ENCODE measurements at places on chromosomes 2 and 18.

DNA sequence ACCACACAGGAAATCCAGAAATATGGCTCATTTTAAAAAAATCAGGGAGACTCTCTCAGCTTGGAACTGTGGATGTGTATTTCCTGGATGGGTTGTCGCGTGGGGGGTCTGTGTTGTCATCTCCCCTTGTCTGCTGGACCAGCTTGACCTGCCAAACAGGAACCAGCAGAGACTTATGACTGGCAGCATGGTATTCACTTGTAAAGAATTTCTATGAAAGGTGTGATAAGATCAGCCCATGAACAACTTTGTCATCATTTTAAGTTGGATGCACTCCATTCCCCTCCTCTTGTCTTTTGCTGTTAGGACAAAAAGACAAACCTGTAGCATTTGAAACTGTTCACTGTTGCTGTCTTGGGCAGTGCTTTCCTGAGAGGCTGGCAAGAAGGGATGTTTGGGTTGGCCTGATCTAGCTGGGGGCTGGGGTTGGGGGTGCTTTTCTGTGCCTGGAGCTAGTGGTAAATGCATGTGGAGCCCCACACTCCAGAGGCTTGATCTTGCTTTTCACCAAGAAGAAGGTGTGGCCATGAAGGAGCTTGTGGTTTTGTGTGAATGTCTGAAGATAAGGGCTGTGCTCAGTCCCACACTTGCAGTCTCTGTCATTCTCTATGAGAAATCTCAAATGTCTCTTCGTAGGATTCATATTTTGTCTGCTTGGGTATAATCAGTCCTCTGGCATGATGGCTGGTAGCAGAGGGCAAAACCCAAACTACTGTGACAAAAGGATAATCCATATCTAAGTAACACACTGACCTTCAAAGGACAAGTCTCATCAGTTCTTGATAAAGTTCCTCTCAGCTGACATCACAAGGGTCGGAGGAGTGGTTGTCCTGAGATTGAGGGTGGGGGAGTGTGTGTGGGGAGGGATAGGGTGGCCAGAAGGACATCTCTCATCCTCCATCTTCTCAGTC, 39.0 kb downstream of the RALB start:
- DNase-seq, result no peak

- no peak for DNase-seq
These were observed 188.4 kb downstream of the CCDC85A start for GRCh38 chr2:56372071-56372656.

- no peak for DNase-seq
These were observed 138.7 kb upstream of the CCDC150 start for GRCh38 chr2:196500686-196501431.

- DNase-seq, result no peak
These were observed 315.0 kb downstream of the PARD3B start for GRCh38 chr2:204860274-204860673.

DNA sequence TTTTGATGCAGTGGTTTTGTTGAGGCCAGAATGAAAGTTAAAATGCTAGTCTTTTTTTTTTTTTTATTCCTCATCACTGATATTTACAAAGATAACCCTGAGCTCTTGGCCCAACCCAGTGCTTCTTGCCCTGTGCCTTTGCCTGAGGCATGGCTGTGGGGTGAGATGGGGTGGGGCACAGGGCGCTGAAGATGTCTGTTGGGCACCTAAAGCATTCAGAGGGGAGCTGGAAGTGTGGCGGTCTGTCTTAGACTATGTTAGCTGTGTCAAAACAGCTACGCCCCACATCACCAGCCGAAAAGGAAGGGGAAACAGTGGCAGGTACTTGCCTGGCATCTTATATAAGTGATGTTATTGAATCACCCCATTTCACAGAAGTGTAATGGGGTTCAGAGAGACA, 20.7 kb downstream of the TOGARAM2 start:
- no peak for DNase-seq

DNA sequence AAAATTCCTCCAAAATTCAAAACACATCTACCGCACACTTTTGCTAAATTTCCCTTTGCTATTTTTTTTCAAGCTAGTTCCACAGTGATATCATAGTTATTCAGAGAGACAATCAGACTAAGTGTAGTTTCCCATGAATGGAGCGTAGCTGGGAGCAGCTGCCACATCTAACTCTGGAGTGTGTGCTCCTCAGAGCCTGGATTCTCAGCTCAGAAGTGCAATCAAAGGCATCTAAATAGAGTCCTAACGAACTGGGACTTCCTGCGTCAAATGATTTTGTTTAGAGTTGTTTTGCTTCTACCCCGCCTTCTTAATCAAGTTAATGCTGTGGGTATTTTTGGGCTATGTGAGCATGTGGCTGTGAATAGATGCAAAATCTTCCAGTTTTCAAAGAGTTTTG, 160.3 kb downstream of the TMEM18 start:
- DNase-seq, result no peak

GRCh38 chr18:65968239-65969004, 217.6 kb downstream of the CDH7 start:
- no peak for DNase-seq

DNA sequence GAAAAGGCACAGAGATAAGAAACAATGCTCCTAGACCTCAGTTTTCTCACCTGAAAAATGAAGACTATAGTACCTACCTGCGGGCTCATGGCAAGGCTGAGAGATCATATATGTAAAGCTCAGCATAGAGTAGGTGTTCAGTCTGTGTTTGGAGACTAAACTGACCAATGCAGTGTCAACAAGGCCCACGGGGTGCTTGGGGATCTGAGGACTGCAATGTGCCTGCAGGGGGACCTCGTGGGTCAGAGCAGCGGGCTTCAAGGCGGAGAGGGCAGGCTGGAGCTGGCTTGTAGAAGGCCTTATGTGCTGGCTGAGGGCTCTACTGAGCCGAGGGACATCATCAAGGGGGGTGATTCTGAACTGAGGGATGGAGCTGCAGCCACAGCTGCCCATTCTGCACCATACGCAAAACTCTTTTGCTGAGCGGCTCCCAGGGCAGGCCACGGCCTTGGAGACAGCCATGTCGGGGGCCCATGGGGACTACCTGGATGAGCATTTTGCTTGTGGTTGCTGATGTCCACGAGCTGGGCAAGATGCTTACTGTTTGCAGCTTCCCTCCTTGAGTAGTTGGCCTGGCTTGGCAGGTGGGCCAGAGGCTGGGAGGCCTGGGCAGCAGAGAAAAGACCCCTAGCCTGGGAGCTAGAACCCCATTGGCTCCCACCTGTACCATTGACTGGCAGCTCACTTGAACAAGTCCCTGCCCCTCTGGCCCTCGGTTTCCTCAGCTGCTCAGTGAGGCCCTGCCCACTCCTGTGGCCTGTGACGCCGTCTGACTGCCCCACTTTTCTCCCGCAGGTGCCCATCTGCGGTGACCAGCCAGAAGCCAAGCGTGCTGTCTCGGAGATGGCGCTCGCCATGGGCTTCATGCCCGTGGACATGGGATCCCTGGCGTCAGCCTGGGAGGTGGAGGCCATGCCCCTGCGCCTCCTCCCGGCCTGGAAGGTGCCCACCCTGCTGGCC, 23.5 kb downstream of the STEAP3 start:
- DNase-seq, result no peak

DNA sequence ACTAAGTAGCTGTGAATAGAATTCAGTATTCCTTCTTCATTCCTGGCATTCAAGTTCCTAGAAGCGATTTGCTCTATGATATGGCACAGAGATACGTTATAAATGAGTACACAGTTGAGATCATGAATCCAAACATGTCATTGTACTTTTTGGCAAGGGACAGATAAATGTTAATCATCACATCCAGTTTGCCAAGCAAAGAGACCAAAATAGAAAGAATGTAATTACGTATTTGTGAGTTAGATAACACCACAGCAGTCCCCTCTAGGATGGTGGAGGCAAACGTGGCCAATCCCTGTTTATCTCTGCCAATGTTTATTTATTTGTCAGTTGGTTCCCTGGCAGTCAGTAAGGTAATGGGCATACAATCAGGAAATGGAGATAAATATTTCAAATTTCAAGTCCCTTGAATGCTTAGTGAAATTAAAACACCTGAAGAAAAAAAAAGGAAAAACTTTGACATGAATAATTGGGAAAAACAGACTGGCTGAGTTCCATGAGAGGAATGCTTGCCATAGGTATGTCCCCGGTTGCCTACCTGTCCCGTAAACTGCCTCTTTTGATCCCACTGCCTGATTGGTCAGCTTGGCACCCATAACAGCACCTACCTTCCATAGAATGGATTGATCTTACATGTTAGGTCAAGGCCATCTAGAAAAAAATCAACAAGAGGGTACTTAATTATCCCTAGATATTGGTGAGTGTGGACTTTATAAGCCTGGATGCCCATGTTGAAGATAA, 451.1 kb upstream of the NETO1 start:
- DNase-seq, result no peak

- no peak for DNase-seq
These were observed 243.5 kb downstream of the WDPCP start for GRCh38 chr2:63344575-63345284.
